ENCODE measurements at places on chromosomes 2 and 18. TPM values are rescaled to one million over a fixed set of nuclear protein-coding genes. Genes with fewer than 3 reads are reported as not detected.

Gene C1GALT1C1L
- total RNA-seq: 0.20 TPM

Gene SERPINB4
- not detected for total RNA-seq

Gene PLEK
- total RNA-seq: 0.11 TPM

- no peak for DNase-seq
These were observed 322.2 kb downstream of the ZNF804A start for GRCh38 chr2:184920451-184920965.

DNA sequence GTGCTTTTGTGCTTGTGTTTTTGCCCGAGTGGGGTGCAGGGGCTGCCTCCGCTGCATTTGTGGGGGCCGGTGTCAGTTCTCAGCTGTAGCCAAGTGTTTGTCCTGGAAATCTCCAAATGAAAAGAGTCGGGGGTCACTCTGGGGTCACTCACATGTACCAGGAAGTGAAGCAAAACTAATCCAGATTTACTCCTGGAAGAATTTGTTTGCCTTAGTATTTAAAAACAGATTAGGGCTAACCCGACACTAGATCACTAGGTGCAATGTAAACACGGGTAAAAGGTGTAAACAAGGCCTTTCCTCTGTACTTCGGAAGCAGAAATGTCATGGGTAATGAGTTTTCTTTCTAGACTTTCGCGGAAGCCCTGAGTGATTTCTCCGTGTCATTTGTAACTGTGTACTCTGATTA is 50.3 kb downstream of the GBX2 start:
- no peak for DNase-seq

DNA sequence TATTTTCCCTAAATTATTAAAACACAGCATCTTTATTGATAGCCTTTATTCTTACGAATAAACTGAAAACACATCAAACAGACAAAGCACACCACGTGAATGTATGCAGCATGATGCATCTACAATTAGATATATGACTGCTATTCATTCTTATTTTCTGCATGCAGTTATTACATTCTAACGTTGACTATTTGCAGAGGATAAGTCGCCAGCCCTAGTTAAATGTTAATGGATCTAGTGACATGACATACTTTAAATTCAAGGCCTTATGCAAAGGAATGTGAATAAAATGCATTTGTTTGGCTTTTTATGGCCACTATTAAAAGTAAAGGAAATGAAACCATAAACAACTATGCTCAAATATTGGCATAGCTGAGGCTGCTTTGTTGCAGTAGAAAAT is 172.4 kb downstream of the MAP2 start:
- DNase-seq: no peak

DNA sequence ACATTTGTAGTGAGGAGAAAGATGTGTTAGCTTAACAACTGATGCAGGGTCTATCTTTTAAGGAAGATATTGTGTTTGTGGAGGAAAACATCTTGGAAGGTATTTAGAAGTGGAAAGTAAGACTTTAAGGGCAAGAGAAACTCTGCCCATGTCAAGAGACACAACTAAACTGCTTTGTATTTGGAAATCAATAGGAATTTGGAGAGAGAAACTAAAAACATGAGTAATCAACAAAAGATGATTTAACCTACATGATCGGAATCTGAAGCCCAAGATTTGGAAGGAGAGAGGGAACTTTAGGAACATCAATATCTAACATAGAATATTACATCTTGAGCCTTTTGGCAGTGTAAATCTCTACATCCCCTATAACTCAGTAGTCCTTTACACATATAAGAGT is 184.2 kb upstream of the COL3A1 start:
- no peak for DNase-seq

GRCh38 chr2:218782528-218782844 is 539 bp downstream of the CYP27A1 start:
- DNase-seq: no peak

DNA sequence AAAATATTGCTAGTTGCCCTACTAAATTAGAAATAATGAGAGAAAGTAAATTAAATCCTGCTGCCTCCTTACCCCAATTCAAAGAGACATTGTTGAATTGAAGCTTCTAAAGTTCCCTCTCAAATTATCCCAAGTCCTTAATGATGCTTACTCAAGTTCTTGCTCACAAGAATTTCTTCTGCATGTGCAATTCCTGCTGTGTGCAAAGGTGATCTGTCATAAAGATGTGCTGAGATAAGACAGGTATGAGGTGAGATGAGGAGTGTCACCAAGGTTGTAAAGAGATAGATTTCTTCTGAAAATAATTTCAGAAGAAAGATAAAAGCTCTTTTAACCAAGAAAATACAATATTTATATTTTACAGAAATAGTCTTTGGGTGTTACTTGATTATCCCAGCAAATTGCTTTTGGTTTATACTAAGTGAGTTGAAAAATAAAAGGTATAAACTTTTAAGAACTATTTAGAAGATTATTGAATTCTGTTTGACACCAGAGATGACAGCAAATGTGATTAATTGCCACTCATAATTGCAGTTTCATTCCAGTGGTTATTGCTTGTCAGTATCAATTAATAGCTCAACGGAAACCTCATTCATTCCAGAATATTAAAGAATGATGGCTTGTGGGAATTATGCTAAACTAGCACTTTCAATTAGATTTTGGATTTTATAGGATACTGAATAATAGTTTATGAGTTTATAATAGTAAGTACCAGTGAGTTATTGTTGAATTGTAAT is 674.3 kb downstream of the STK39 start:
- no peak for DNase-seq

DNA sequence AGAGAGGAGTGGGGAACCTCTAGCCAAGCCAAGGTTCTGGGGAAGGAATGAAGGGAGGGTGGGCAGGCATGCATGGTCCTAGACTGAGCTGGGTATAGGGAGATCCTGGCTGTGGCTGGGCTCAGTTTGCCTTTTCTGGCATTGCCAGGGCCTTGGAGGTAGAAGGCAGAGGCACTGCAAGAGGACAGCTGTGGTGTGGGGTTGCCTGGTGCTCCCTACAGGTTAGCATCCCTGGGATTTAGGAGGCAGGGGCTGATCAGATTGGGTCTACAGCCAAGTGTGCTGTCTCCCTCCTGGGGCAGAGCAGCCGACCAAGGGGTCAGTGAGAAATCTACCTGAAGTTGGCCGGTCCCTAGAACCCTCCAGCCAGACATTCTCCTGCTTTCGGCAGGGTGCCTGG is 15.9 kb downstream of the ABCG8 start:
- DNase-seq: no peak

DNA sequence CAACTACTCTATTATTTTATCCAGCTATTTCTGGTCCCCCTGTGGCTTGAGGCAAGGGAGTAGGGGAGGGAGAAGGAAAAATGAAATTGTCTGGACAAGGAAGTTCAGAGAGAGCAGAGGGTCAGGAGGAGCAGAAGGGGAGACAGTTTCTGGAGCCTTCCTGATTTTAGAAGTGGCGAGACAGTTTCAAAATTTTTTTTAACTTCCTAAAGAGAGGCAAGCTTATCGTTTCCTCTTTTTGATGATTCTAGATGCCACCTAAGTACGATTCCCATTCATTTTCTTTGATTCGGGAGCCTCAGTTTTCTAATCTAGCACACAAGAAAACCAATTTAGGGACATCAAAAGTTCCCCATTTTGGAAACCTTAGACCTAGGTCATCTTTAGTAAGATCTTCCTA is 96.9 kb upstream of the B3GNT2 start:
- DNase-seq: no peak

DNA sequence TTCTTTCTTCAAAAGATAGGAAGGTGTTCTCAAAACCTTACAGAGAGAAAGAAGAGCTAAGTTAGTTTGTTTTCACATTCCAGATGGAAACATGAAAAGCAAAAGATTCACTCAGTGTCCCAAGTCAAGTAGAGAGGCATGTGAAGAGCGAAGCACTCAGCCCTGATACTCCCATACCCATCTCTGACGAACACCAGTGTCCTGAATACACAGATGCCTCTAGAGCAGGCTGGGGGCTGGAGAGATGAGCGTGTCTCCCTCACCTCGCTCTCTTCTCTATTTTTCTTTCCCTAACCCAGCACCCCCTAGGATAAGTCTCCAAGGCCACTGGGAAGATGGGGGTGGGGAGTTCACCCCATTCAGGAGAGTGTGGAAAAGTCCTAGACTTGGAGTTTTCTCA is 227.8 kb downstream of the TMEM163 start:
- DNase-seq: no peak
